ENCODE measurements at places on chromosomes 3 and 15. TPM values are rescaled to one million over a fixed set of nuclear protein-coding genes. Genes with fewer than 3 reads are reported as not detected.

- peak; percentile 15 for DNase-seq
Observed at GRCh38 chr3:187183210-187183862, 13.9 kb upstream of the RTP1 start.

DNA sequence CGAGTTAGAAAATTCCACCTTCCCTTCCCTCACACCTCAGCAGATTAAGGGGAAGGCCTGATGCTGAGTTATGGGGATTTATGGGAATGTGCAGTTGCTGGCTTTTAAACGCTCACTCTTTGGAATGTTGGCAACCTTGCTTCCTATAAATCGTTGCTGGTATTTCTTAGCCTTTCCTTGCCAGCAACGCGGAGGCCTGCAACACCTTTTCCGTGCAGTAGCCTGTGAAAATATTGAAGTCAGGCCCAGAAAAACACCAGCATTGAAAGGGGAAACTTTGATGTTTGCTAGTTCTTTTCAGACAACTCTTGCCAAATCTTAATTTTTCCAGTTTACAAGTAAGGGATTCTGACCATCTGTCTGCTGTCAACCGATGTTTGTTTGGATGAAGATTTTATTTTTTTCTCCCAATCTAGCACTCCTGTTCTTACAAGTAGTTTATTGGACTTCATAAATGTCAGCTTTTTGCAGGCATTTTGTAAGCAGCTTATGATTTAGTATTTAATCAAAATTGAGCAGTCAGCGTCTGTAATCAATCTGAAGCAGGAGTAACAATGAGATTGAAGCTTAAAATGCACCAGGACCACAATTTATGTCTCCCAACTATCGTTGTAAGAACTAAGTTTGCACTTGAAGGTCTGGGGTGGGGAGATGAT lies 251.0 kb downstream of the RPLP1 start:
- DNase-seq = peak; percentile 83

- DNase-seq = no peak
Observed at GRCh38 chr15:92889390-92890107, 10.6 kb upstream of the CHD2 start.

- peak; percentile 77 for DNase-seq
Observed at GRCh38 chr3:85912980-85913379, 954.2 kb downstream of the CADM2 start.

GRCh38 chr15:90262426-90262825 lies 3.0 kb upstream of the NGRN start:
- no peak for DNase-seq

GRCh38 chr3:160106905-160107861 lies 118.0 kb upstream of the C3orf80 start:
- DNase-seq = no peak

GRCh38 chr3:171838218-171838720 lies 4.9 kb upstream of the TMEM212 start:
- DNase-seq = peak; percentile 73

GRCh38 chr3:49713336-49714105 lies 6.0 kb downstream of the AMIGO3 start:
- no peak for DNase-seq

The MRPL47 gene
- 27.6 TPM for total RNA-seq

DNA sequence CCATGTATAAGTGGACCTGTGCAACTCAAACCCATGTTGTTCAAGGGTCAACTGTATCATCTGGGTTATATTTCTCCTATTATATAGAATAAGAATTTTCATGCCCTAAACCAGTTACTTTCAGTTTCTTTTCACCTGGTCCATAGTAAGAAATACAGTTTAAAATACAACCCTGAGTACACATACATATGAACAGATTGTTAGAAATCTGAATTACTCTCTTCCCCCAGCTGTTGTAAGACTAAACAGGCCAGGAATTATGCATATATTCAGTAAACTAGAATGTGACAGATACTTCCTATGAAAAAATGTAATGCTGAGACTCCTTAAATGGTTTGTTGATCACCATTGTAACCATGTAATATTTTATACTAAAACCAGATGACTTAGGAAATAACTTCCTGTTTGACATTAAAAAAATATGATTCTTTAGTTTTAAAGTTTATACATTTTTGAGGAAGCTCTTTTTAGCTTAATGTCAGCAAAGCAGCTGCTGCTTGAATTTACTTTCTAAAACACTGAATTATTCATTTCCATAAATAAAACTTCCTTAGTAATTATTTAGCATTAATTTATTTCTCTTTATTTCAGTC lies 52.5 kb upstream of the ZCWPW2 start:
- no peak for DNase-seq

Data from fibroblast of lung (primary cell).